NCI-H1092 (cell line): ENCODE measurements at places on chromosomes 2 and 18.

- DNase-seq = no peak
Measured at GRCh38 chr2:81436256-81436655, 1131.7 kb upstream of the LRRTM1 start.

DNA sequence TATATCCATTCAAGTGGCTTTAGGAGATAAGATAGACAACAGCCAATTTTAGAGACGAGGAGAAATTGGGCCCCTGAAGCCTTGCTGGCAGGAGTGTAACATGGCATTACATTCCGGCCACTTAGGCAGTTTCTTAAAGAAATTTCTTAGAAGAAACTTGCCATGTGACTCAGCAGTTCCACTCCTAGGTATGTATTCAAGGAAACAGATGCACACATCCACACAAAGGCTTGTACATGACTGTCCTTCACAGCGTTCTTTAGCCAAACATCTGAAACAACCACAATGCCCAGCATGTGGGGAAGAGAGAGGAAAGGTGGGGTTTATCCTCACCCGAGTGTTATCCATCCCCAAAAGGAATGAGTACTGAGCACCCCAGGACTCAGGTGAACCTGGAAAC is 107.1 kb downstream of the NFATC1 start:
- DNase-seq = no peak

- DNase-seq = no peak
Measured at GRCh38 chr2:46634905-46635304, 155.5 kb downstream of the TMEM247 start.

DNA sequence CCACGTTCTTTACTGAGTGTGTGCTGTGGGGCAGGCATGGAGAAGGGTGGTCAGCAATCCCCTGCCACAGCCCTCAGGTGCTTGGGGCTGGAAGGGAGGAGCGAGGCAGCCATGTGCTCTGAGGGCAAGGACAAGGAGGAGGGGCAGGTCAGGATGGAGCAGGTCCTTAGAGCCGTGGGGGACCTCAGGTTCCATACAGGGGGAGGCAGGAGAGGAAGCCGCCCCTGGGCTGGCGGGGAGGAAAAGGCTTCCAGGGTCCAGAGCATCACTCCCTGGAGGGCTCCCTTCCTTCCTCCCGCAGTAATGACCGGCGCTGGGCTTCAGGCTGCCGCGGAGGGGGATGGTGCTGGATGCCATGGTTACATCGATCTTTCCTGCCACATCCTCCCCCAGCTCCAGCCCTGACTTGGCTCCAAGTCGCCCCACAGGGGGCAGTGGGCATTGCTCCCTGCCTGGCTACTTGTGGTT is 6.6 kb downstream of the GAREM2 start:
- no peak for DNase-seq

- DNase-seq = no peak
Measured at GRCh38 chr2:33458248-33458819, 18.1 kb upstream of the RASGRP3 start.

GRCh38 chr2:85032621-85033020 is 61.7 kb downstream of the KCMF1 start:
- no peak for DNase-seq

- DNase-seq = no peak
Measured at GRCh38 chr2:210606001-210606400, 49.6 kb downstream of the CPS1 start.

DNA sequence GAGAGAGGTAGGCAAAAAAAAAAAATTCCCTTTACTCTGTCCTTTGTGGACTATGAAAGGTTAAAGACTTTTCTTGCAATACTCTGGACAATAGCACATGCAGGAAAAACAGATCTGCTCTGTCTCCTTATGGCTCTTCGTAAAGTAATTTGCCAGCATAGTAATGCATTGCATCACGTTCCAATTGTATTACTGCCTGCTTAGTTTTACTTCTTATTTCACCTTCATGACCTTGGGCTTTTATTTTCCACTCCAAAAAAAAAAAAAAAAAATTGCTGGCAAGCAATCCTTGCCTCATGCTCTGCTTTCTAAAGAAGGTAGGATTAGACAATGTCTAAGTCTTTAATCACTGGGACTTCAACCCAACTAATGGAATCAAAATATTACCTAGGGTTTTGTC is 1802.7 kb downstream of the SUCLG1 start:
- no peak for DNase-seq

GRCh38 chr2:239309398-239310245 is 91.2 kb downstream of the HDAC4 start:
- DNase-seq = no peak

GRCh38 chr2:74093426-74093825 is 54.3 kb downstream of the BOLA3 start:
- no peak for DNase-seq

DNA sequence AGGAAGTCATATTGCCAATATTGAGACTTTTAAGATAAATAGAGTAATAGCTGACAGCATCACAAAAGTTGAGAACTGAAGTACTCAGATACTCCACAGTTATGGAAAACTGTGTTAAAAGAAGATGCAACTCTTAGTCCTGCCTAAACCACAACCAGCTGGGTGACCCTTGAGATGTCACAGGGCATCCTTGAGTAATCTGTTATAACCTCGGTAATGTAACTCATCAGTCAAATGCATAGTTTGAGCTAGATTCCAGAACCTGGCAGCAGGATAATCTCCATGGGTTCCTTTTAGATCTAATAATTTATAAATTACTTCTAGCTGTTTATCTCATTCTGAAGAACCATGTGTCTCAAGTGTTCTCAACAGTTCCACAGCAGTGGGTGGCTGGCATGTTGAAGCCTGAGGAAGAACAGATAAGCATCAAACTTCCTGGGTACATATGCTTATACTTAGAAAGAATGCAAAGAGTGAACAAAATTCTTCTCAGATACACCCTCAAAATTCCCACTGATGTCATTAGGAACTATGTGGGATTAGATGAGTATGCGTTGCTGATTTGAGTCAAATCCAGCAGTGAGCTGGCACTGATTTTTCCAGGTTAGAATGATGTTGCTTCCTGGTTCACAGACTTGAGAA is 304.1 kb upstream of the ERBB4 start:
- DNase-seq = no peak

GRCh38 chr2:74653589-74653984 is 460 bp upstream of the SEMA4F start:
- DNase-seq = no peak

DNA sequence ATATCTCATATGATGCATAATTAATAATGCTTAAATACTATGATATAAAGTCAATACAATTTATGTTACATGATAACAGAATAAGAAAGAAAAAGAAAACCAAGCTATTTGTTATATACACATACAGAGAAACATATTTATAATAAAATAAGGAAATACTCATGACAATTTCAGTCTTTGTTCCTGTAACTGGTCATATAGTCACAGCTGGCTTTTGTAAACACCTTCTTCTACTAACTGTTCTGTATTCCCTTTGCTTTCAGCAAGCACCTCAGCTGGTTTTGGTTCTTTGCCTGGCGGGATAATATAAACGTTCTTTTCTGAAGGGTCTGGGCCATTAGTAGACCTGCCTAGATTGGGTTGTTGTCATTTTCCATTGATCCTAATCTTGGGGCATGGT is 158.5 kb downstream of the COPS8 start:
- DNase-seq = no peak

DNA sequence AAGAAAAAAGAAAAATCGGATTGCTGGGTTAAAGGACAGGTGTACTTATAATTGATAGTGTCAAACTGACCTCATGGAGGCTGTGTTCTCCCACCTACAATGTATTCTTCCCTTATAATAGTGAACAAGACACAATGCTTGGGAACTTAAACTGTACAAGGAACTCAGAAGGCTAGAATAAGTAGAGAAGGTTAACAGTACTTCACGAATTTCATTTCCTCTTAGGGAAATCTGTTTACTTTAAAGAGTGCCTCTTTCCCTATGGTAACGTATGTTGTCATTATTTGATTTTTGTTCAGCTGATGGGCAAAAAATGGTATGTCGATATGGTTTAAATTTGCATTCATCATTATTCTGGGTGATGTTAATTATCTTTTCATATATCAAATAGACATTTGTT is 9.2 kb upstream of the HK2 start:
- DNase-seq = no peak

DNA sequence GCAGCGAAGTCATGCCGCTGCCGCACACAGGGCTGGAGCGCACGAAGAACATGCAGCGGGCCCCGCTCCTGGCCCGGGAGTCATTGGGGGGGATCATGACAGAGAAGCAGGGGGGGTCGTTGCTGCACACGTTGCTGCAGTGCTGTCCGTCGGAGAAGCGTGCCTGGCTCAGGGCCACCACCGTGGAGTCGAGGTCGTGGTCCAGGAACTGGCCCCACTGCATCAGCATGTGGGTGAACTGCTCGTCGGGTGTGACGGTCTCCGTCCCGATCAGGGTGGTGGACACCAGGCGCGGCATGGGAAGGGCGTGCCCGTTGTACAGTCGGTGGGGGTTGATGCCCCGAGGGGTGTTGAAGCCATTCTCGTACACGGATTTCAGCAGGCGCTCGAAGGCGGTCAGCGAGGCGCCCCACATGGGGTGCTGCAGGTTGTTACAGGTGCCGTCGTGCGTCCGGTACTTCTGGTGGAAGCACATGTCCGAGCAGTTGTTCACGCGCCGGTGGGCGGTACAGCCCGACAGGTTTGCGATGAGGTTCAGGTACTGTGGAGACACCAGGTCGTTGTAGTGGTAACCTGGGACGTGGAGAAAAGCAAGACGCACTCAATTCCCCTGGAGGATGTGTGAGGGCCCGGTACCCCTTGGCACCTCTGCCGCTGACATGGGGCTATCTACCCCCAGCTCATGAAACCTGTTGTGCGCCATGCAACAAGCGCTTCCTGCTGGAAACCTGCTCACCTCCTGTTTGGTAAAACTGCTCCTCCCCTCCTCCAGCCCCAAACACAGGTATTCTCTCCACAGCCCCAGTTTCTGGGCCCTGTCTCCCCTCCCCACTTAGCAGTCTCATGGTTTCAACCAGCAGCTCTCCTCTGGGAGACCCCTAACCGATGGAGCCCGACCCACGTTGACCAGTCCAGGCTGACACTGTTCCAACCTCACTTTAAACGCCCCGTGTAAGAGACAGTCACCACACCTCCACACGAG is 94.9 kb downstream of the PXDN start:
- DNase-seq = no peak

DNA sequence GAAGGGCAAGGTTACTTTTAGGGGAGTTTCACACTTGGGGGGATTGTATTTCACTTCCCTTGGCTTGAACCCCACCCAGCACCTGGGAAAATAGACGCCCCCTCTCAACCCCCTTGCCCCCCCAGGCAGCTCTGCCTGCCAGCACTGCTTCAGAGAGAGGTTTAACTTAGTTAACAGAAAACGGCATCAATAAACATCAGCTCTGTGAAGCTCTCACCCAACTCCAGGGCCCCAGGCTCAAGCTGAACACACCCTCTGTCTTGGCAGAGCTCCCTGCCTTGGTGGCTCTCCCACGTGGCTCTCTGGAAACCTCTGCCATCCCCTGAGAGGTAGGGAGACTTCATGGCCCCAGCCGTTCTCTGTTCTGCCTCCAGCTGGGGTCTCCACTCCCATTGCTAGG is 244.1 kb downstream of the ACKR3 start:
- no peak for DNase-seq

GRCh38 chr18:23302511-23302850 is 150.6 kb upstream of the RIOK3 start:
- no peak for DNase-seq

- no peak for DNase-seq
Measured at GRCh38 chr2:32572737-32573136, 55.1 kb upstream of the TTC27 start.

DNA sequence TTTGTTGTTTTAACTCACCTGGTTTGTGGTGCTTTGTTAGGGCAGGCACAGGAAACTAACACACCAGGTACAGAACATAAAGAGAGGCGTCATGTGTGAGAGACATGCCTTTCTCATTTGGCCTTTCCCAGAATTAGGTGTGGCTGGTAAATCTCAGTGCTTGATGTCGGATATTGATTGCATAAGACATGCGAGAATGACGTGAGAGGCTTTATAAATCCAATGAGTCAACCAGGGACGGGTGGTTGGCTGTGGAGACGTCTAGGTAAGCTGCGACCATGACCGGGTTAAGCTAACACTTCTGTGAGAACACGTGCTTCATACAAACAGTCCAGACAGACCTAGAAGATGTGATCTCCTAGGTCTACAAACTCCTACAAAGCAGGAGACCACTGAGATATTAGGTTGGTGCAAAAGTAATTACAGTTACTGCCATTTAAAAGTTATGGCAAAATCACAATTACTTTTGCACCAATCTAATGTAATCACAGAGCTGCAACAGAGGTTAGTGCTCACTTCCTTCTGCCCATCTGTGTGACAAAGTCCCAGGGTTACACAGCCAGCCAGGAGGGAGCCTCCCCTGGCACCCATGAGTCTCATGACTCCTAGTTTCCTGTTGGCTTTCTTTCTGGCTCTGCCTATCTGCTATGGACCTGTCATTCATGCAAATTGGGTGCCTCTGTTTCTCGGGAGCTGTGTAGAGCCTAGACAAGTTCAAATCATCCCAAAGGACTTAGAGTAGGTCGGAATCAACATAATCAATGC is 98.9 kb upstream of the ATP8B1 start:
- DNase-seq = no peak

DNA sequence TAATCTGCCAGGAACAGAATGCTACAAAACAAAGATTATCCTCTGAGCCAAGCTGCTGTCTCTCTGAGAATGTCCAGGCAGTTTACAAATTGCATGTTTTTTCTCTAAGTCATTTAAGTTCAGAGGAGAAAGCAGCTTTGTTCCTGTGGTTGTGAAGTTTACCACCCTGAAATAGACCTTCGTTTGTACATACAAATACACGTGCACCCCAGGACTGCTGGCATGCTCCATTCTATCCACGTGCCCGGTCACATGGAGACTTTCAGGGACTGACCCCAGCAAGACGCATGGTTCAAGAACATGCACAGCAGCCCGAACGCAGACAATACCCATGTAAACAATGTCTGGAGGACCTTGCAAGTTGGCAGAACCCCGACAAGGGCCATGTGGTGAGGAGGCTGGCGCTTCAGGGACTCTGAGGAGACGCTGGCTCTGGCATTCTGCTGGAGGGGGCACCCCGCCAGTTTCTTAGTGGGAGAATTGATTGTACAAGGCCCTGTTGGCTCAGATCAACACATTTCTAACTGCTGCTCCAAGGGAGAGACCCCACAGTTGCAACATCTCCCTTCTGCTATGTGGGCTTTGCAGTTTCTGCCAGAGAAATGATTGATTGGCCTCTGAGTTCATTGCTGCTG is 33.3 kb downstream of the FAM178B start:
- DNase-seq = no peak

- DNase-seq = no peak
Measured at GRCh38 chr18:27298214-27298804, 113.2 kb upstream of the CHST9 start.

DNA sequence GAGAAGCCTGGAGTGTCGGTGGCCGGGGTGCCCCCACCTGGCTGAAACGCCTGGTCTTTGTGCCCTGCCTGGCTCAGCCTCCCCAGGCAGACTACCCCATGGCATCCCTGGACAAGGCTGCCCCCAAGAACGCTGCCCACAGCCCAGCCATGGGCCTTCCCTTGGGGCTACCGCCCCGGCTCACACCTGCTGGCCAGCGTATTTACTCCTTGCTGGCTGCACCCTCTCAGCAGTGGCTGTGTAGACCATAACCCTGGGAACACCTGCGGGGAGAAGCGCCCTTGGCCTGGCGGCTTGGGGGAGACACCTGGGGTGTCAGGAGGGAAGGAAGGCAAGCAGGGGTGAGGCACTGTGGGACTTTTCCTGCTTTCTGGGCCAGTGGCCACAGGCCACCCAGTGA is 17.3 kb downstream of the CAPN10 start:
- no peak for DNase-seq
